Activated CD8-positive, alpha-beta memory T cell treated with anti-CD3 and anti-CD28 coated beads, Interleukin-2, amount 10 ng/mL, durations not matched to agents 7 days and 5 days (primary cell): ENCODE measurements at places on chromosomes 6 and 20. TPM values are rescaled to one million over a fixed set of nuclear protein-coding genes. Genes with fewer than 3 reads are reported as not detected.

GRCh38 chr6:84137051-84137375, 90.4 kb downstream of the CEP162 start:
- H3K27me3 ChIP-seq: no peaks in the 10 kb centered on the region
- no peaks in the 10 kb centered on the region for H3K4me1 ChIP-seq
- H3K36me3 ChIP-seq: peaks cover 5% of the 10 kb centered on the region
- no peak overlapping the region for H3K27ac ChIP-seq
- DNase-seq: no peak

GRCh38 chr20:17515053-17515452, 16.1 kb downstream of the BFSP1 start:
- H3K27ac ChIP-seq: no peak overlapping the region
- H3K4me3 ChIP-seq: no peak overlapping the region
- peaks cover 4% of the 10 kb centered on the region for H3K36me3 ChIP-seq
- H3K27me3 ChIP-seq: no peaks in the 10 kb centered on the region

DNA sequence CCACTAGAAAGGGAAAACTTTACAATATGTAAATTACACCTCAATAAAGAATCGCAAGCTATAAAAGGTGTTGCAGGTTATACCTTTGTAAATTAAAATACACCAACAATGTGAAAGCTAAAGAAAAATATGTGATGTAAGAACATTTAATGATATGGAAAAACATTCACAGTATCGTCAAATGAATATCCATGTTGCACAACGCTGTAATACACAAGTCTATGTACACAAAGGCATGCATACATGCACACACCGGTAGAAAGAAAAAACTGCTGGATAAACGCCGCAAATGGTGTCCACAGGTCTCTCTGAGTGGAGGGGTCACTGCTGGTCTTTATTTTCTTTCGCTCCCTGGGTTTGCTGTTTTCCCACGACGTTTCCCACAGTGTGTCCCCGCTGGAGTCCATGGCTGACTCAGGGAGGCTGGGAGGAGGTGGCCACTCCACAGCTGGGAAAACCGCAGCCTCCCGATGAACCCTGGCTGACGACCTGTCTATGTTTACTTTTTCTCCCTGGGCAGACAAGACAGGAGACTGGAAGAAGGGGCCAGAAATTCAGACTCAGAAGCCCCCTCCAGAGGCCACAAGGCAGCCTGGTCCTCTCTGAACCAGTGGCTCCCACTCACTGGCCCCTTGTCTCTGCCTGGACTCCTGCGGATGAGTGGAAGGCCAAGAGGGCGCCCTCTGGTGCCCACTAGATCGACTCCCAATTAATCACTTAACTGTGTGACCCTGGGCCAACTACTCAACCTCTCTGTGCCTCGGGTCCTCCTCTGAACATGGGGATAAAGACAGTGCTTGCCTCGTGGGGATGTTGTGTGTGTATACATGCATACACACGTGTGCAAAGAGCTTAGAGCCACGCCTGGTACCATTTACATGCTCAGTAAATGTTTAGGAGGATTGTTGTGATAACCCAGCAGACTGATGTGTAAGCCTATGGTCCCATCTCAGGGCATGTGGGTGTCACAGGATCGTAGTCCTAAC, 12.8 kb upstream of the BPI start:
- H3K4me1 ChIP-seq: peaks cover 3% of the 10 kb centered on the region
- H3K27me3 ChIP-seq: peaks cover 28% of the 10 kb centered on the region
- no peak overlapping the region for H3K4me3 ChIP-seq
- DNase-seq: no peak
- no peaks in the 10 kb centered on the region for H3K36me3 ChIP-seq

DNA sequence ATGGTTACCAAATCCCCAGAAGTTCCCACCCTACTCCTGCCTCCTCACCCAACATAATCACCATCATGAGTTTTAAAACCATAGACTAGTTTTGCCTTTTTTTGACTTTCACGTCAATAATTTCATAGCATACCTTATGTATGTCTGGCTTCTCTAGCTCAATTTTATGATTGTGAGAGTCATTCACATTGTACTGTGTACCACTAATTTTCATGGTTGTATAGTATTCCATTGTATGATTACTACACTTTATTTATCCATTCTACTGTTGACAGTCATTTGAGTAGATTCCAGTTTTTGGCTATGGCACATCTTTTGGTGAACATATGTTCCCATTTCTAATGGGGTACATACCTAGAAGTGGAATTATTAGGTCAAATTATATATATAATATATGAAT, 195.3 kb upstream of the TCF21 start:
- no peak for DNase-seq
- no peaks in the 10 kb centered on the region for H3K36me3 ChIP-seq
- H3K27me3 ChIP-seq: no peaks in the 10 kb centered on the region
- no peak overlapping the region for H3K27ac ChIP-seq
- H3K4me3 ChIP-seq: no peak overlapping the region

GRCh38 chr20:47865912-47866311, 80.6 kb upstream of the SULF2 start:
- no peak overlapping the region for H3K4me3 ChIP-seq
- no peaks in the 10 kb centered on the region for H3K4me1 ChIP-seq
- H3K36me3 ChIP-seq: no peaks in the 10 kb centered on the region
- H3K27ac ChIP-seq: no peak overlapping the region
- DNase-seq: no peak

Gene RIPOR2
- 104 TPM for total RNA-seq

Gene CSTF1
- total RNA-seq: 82.4 TPM

Gene SEC63
- 79.8 TPM for total RNA-seq

- H3K4me3 ChIP-seq: no peak overlapping the region
- no peaks in the 10 kb centered on the region for H3K4me1 ChIP-seq
- H3K27me3 ChIP-seq: peaks cover 24% of the 10 kb centered on the region
- no peak overlapping the region for H3K27ac ChIP-seq
- H3K36me3 ChIP-seq: no peaks in the 10 kb centered on the region
These were observed 26.4 kb upstream of the DLGAP4 start for GRCh38 chr20:36279776-36280175.

DNA sequence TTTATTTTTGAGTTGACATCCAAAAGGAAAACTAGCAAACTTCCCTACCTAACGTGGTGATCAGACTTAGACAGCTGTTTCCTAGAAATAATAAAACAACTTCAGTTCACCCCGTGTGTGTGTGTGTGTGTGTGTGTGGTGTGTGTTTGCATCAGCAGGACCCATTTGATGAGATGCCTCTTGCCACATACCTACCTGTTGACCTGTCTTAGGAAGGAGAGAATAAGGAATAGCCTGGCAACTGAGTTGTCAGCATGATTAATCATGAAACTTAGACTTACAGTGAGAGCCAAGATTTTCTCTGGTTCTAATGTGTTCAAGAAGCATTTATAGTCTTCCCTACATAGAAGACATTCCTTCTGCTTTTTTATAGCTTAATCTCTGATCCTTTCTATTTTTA, 16.1 kb upstream of the PBOV1 start:
- no peak overlapping the region for H3K27ac ChIP-seq
- no peak for DNase-seq
- H3K4me1 ChIP-seq: no peaks in the 10 kb centered on the region
- H3K36me3 ChIP-seq: no peaks in the 10 kb centered on the region
- H3K27me3 ChIP-seq: peaks cover 18% of the 10 kb centered on the region

DNA sequence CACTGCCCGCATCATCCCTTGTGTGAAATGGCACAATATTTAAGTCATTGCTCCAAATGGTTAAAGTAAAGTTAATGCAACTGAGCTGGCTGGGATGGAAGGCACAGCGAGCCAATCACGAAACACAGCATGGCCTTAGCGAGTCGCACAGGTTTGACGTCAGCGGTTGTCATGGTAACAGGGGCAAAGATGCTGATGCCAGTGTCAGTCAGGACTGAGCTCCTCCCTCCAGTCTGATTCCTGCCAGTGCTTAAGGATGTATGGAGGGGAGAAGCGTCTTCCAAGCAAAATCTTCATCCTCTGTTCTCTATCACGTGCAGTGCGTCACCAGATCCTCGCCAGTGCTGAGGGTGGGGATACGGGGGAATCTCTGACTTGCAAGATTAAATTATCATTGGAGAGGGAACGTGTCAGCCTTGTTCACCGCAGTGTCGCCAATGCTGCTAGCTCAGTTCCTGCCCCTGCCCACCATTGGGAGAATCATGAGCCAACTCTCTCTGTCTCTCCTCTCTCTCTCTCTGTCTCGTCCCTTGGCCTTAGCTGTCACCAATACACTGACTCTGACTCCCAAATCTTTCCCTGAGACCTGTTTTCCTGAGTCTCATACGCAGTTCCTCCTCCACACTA, 24.5 kb downstream of the TSPYL4 start:
- H3K36me3 ChIP-seq: no peaks in the 10 kb centered on the region
- H3K27ac ChIP-seq: no peak overlapping the region
- H3K4me1 ChIP-seq: no peaks in the 10 kb centered on the region
- no peak for DNase-seq

- H3K27ac ChIP-seq: no peak overlapping the region
- H3K4me1 ChIP-seq: no peaks in the 10 kb centered on the region
- DNase-seq: no peak
- H3K36me3 ChIP-seq: no peaks in the 10 kb centered on the region
These were observed 177.0 kb upstream of the MMS22L start for GRCh38 chr6:97459986-97460385.

GRCh38 chr6:55276745-55277530, 50.3 kb upstream of the GFRAL start:
- no peak overlapping the region for H3K27ac ChIP-seq
- no peak for DNase-seq
- no peak overlapping the region for H3K4me3 ChIP-seq
- no peaks in the 10 kb centered on the region for H3K27me3 ChIP-seq

Gene GLP1R
- not detected for total RNA-seq

GRCh38 chr6:15622045-15622740, 40.6 kb downstream of the DTNBP1 start:
- no peak for DNase-seq
- H3K27me3 ChIP-seq: no peaks in the 10 kb centered on the region
- H3K27ac ChIP-seq: no peak overlapping the region
- peaks cover 15% of the 10 kb centered on the region for H3K4me1 ChIP-seq
- no peak overlapping the region for H3K4me3 ChIP-seq
- peaks cover 8% of the 10 kb centered on the region for H3K36me3 ChIP-seq

DNA sequence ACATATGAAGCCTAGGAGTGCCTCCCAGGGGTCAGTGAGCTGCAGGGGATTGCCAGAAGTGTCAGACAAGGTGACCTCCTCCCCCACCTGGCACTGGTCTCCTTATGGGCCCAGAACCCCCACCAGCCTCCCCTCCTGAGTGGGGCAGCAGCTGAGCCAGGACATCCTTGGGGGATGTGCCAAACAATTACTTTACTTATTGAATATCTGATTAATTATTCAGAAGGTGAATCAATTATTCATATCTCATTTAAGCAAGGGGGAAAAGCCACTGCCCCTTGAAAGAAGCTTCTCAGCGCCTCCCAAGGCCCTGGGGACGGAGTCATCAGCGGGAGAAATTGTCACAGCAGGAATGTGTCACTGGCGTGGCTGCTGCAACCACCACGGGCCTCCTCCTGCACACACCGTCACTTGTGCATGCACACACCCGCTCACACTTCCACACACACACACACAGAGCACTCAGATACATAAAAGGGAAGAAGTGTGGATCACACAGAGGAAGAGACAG, 123.4 kb upstream of the MAFB start:
- H3K4me1 ChIP-seq: no peaks in the 10 kb centered on the region
- H3K27ac ChIP-seq: no peak overlapping the region
- no peaks in the 10 kb centered on the region for H3K36me3 ChIP-seq

GRCh38 chr6:139020689-139021088, 7.9 kb upstream of the ABRACL start:
- H3K27me3 ChIP-seq: no peaks in the 10 kb centered on the region
- DNase-seq: no peak
- no peak overlapping the region for H3K4me3 ChIP-seq
- no peaks in the 10 kb centered on the region for H3K4me1 ChIP-seq

Gene ALDH5A1
- total RNA-seq: 6.5 TPM

DNA sequence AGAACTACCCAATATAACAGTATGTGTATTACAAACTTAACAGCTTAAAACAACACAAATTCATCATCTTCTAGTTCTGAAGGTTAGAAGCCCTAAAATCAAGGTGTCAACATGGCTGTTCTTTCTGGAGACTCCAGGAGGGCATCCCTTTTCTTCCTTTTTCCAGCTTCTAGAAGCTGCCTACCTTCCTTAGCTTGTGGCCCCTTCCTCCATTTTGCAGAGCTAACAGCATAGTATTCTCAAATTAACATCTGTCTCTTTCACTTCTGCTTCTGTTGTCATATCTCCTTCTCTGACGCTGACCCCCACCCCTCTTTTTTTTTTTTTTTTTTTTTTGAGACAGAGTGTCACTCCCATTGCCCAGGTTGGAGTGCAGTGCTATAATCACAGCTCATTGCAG, 52.8 kb upstream of the AKIRIN2 start:
- no peaks in the 10 kb centered on the region for H3K27me3 ChIP-seq
- H3K36me3 ChIP-seq: no peaks in the 10 kb centered on the region
- no peak for DNase-seq
- H3K27ac ChIP-seq: no peak overlapping the region
- no peak overlapping the region for H3K4me3 ChIP-seq
- peaks cover 21% of the 10 kb centered on the region for H3K4me1 ChIP-seq

Gene HSPA12B
- not detected for total RNA-seq

DNA sequence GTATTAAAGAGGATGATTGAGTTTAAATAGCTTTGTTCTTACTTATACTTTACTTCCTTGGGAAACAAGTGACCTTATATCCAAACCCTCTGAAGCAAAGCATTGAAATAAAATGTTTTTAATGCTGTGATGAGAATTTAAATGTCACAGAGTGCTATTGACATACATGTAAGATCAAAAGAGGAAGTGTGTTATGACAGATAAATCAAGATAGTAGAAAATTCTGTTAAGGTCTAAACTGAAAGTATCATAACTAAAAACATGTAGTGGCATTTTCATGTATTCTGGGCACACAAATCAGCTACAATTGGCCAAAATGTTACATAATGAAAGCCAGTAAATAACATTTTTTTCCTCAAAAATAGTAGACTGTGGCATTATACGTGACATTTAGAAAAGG, 318.0 kb downstream of the GRIK2 start:
- no peaks in the 10 kb centered on the region for H3K27me3 ChIP-seq
- H3K36me3 ChIP-seq: no peaks in the 10 kb centered on the region
- DNase-seq: no peak
- no peak overlapping the region for H3K27ac ChIP-seq
- H3K4me3 ChIP-seq: no peak overlapping the region

Gene EPHA7
- total RNA-seq: not detected

Gene GJA10
- total RNA-seq: 0.35 TPM

DNA sequence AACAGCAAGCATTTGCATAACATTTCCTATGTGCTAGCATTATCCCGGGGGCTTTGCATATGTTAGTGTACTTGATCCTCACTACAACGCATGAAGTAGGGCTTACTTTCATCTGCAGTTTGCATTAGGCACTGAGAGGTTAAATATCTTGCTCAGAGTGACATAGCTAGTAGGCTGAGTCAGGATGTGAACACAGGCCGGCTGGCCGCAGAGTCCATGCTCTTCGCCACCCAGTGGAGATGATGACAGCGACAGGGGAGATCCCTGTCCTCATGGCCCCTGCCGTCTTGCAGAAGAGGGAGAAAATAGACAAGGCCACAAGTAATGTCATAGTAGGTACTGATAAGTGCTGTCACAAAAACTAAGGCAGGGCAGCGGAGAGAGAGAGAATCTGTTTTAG, 46.9 kb downstream of the LYRM4 start:
- H3K4me3 ChIP-seq: no peak overlapping the region
- H3K36me3 ChIP-seq: no peaks in the 10 kb centered on the region
- no peak for DNase-seq

GRCh38 chr6:165365371-165365770, 56.0 kb upstream of the C6orf118 start:
- no peaks in the 10 kb centered on the region for H3K4me1 ChIP-seq
- no peak overlapping the region for H3K27ac ChIP-seq
- no peaks in the 10 kb centered on the region for H3K36me3 ChIP-seq
- no peaks in the 10 kb centered on the region for H3K27me3 ChIP-seq
